ENCODE measurements at places on chromosomes 16 and 17. TPM values are rescaled to one million over a fixed set of nuclear protein-coding genes. Genes with fewer than 3 reads are reported as not detected.
A peak's percentile ranks its signal among the peaks of the same experiment; 100 is the strongest.

DNA sequence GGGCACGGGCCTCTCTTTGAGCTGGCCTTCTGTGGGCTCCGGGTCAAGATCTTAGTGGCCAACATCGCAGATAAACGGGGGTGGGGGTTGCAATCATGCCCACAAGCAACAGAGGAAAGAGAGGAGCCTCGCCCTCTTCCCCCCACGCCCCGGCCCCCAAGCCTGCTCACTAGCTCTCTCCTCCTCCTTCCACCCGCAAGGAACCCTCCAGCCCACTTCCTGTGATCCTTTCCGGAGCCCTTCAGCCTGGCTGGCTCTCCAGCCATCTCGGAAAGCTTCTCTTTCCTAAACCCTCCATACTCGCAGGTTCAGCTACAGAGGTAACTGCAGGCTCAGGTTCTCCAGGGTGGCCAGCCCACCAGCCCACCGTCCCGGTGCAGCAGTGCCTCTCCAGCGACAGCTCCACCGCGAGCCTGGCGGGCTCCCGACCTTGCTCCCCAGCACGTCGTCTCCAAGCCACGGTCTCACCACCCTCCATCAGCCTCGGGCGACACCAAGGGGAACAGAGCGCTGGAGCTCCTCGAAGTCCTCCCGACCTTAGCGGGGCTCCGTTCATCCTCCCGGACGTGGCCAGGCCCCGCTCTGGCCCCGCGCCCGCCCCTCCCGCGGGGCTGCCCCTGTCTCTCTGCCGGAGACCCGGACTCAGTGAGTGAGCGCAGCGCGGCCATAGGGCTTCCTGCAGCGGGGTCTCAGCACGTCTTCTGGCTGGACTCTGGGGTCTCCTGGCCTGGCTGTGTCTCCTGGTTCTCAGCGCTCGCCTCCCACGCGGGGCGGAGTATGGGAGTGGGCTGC is 12.9 kb upstream of the ODF4 start:
- H3K4me1 ChIP-seq: peaks cover 7% of the 10 kb centered on the region
- H3K36me3 ChIP-seq: no peaks in the 10 kb centered on the region
- DNase-seq: peak; percentile 74
- no peak overlapping the region for H3K27ac ChIP-seq
- H3K4me3 ChIP-seq: peak overlapping the region; percentile 64

DNA sequence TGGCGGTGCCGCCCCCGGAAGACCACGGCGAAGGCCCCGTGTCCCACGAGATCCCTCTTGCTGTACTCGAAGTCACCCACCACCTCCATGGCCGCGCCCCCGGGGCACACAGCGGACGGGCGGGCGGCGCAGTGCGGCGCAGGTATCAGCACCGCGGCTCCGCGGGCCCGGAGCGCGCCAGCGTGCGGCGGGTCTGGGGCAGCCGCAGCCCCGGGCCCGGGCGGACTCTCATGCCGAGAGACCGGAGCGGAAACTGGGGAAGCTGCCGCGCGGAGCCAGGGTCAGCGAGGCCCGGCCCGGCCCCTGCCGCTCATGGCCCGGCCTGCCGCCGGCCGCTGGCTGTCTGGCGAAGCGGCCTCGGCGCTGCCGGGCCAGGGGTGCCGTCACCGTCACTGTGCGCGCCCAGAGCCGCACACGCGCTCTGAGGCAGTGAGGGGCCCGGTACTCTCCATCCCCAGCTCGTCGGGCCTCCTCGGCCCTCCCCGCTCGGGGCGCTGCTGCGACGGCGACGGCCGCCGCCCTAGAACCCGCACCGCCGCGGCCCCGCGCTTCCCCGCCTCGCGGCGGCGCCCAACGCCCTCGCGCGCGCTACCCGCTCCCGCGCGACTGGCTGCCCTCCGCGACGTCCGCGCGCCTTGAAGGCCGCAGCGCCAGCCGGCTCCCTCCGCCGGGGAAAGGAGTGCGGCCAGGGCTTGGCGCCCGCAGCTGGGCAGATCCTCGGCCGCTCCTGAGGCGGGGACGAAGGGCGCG is at the start of gene ULK2:
TSS of gene ULK2 (minus strand) at position 608 of the 750 bp plus-strand sequence. CDS start at position 89, 519 bp downstream.
- DNase-seq: peak; percentile 80
- H3K27ac ChIP-seq: no peak within 1 kb of the TSS
- H3K36me3 ChIP-seq: no peaks in the 10 kb centered on the region
- H3K4me3 ChIP-seq: peak within 1 kb of the TSS; percentile 72

GRCh38 chr17:51461578-51462004 is 201.2 kb downstream of the UTP18 start:
- H3K4me1 ChIP-seq: no peaks in the 10 kb centered on the region
- peak; percentile 85 for DNase-seq
- H3K27me3 ChIP-seq: no peaks in the 10 kb centered on the region

- H3K4me1 ChIP-seq: no peaks in the 10 kb centered on the region
- DNase-seq: no peak
- H3K36me3 ChIP-seq: no peaks in the 10 kb centered on the region
- H3K27me3 ChIP-seq: no peaks in the 10 kb centered on the region
Measured at GRCh38 chr16:12111223-12111622, 134.7 kb downstream of the SNX29 start.

DNA sequence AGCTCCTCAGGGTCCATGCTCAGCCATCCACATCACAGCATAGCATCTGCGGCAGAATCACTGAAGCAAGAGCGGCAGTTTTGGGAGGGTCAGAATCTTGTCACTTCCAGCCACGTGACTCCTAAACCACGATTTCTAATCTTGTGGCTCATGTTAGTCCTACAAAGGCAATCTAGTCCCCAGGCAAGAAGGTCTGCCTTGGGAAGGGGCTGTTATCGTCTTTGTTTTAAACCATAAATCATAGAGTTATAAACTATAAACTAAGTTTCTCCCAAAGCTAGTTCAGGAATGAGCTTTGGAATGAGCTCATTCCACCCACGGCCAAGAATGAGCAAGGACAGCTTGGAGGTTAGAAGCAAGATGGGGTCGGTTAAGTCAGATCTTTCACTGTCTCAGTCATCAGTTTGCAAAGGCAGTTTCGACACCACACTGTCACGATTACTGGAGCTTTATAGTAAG is 20.8 kb upstream of the DNAH17 start:
- no peak for DNase-seq
- no peak overlapping the region for H3K4me3 ChIP-seq
- peaks cover 3% of the 10 kb centered on the region for H3K4me1 ChIP-seq
- H3K27ac ChIP-seq: no peak overlapping the region
- no peaks in the 10 kb centered on the region for H3K36me3 ChIP-seq

GRCh38 chr16:2898831-2899563 is 12.7 kb upstream of the FLYWCH1 start:
- H3K36me3 ChIP-seq: no peaks in the 10 kb centered on the region
- no peak overlapping the region for H3K27ac ChIP-seq
- DNase-seq: no peak
- H3K4me1 ChIP-seq: no peaks in the 10 kb centered on the region
- H3K4me3 ChIP-seq: no peak overlapping the region

DNA sequence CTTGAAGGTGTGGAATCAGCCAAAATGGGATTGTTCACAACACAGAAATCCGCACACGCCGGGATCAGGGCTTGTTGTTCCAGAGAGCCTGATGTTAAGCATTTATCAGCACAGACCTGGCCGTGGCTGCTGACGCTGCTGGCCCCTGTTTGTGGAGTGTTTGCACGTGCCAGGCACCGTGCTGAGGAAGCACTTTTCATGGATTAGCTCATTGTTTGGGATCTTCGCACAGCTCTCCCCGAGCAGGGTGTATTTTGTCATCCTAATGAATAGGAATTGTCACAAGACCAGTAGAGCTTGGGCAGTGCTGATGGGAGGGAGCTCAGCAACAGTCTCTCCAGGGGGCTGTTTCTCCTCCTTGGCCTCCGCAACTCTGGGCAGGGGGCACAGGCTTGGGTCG is 160.4 kb upstream of the PLCG2 start:
- H3K36me3 ChIP-seq: no peaks in the 10 kb centered on the region
- no peak overlapping the region for H3K4me3 ChIP-seq
- H3K4me1 ChIP-seq: no peaks in the 10 kb centered on the region
- DNase-seq: no peak
- H3K27me3 ChIP-seq: no peaks in the 10 kb centered on the region

DNA sequence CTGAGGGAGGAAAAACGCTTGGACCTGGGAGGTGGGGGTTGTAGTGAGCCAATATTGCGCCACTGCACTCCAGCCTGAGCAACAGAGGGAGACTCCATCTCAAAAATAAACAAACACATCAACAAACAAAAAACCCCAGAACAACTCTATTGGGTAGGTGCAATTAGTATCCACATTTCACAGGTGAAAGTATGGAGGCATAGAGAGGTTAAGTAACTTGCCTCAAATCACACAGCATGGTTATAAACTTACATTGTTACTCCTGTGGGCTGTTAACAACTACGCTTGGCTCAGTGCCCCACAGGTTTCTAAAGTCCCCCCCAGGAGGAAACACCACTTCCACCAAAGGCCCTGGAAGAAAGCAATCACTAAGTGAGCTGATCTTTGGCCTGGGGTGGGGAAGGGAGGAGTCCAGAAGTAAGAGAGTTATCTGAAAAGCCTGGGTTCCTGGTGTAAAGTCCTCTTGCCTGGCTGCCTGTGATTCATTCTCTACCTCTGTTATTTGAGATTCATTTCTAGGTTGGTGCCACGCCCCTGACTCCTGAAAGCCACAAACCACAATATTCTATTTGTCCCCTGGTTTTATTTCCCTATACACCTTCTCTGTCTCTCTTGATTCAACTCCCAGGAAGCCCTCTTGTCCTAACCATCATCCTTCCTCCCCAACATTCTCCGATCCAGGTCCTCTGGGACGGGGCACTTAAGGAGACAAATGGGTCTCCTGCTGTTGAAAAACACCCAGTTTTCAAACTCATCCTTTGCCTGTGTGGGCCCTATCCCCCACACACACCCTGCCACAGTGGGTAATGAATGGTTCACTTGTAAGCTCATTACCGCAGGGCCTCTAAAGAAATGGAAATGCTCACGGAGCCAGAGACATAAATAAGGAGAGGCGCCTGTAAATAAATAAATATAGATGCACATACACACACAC is 195.4 kb downstream of the XYLT1 start:
- no peak for DNase-seq
- H3K36me3 ChIP-seq: no peaks in the 10 kb centered on the region
- H3K27me3 ChIP-seq: no peaks in the 10 kb centered on the region
- H3K4me1 ChIP-seq: peaks cover 8% of the 10 kb centered on the region
- H3K4me3 ChIP-seq: no peak overlapping the region
- H3K27ac ChIP-seq: no peak overlapping the region

- peak overlapping the region; percentile 94 for H3K4me3 ChIP-seq
- H3K27me3 ChIP-seq: no peaks in the 10 kb centered on the region
- H3K36me3 ChIP-seq: peaks cover 10% of the 10 kb centered on the region
- DNase-seq: peak; percentile 81
- peak overlapping the region; percentile 55 for H3K27ac ChIP-seq
Measured at GRCh38 chr17:7404737-7405349, 946 bp upstream of the TMEM256 start.

GRCh38 chr17:36443777-36444176 is 42.7 kb upstream of the ZNHIT3 start:
- H3K4me1 ChIP-seq: no peaks in the 10 kb centered on the region
- no peaks in the 10 kb centered on the region for H3K36me3 ChIP-seq
- no peak overlapping the region for H3K4me3 ChIP-seq
- H3K27me3 ChIP-seq: no peaks in the 10 kb centered on the region
- no peak overlapping the region for H3K27ac ChIP-seq

DNA sequence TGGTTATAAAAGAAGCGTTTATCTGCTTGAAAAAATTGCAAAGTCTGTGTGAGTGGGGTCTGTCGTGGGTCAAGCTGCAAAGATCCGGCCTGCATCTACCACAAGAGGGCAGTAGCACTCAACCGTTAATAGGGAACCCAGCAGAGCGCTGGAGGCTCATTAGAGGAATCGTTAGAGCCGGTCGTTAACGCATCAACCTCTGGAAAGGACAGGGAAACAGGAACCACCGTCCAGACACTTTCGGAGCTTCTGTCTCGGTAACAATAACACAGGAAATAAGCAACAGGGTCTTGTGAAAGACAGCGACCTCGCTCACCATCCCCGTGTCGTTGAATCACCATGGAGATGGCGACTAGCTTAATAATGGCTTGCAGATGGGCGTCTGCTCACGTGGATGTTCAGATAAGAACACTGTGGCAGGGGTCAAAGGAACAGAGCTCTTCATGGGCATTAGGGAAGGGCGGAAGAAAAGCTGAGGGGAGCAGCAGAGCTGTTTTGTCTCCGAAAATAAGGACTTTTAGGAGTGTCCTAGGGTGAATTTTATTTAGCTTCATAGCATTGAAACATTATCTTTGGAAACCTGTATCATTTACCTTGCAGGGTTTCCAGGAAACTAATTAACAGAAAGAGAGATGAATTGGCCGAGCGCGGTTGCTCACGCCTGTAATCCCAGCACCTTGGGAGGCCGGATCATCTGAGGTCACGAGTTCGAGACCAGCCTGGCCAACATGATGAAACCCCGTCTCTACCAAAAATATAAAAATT is 11.9 kb upstream of the NSRP1 start:
- H3K27me3 ChIP-seq: no peaks in the 10 kb centered on the region
- no peak overlapping the region for H3K27ac ChIP-seq
- peak; percentile 56 for DNase-seq
- H3K36me3 ChIP-seq: no peaks in the 10 kb centered on the region
- H3K4me1 ChIP-seq: no peaks in the 10 kb centered on the region
- H3K4me3 ChIP-seq: peak overlapping the region; percentile 61

GRCh38 chr16:27179500-27180072 is 23.7 kb upstream of the KDM8 start:
- no peaks in the 10 kb centered on the region for H3K4me1 ChIP-seq
- no peak overlapping the region for H3K4me3 ChIP-seq
- no peak overlapping the region for H3K27ac ChIP-seq
- DNase-seq: peak; percentile 96

DNA sequence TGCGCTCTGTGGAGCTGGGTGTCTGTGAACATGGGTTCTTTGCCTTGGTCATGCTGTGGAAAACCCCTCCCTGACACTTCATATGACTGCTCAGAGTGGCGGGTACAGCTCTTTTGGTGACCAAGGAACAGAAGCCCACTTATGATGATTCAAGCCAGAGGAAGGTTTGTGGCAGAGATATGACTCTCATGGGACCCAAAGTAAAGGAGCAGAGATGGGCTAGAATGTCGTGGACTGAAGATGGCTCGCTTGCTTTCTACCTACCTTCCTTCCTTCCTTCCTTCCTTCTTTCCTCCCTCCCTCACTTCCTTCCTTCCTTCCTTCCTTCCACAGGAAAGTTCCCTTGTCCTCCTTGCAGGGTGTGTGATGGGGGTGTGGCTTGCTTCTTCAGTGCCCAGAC is 169.7 kb upstream of the IRX3 start:
- DNase-seq: no peak
- H3K27ac ChIP-seq: no peak overlapping the region
- H3K4me1 ChIP-seq: no peaks in the 10 kb centered on the region
- no peak overlapping the region for H3K4me3 ChIP-seq

- H3K4me3 ChIP-seq: no peak overlapping the region
- H3K27ac ChIP-seq: no peak overlapping the region
- peaks cover 7% of the 10 kb centered on the region for H3K4me1 ChIP-seq
Measured at GRCh38 chr17:29572691-29573557, 4.4 kb downstream of the TP53I13 start.

GRCh38 chr16:58459344-58460218 is 40.4 kb upstream of the NDRG4 start:
- no peak for DNase-seq
- H3K27ac ChIP-seq: no peak overlapping the region
- H3K4me1 ChIP-seq: no peaks in the 10 kb centered on the region
- peaks cover 16% of the 10 kb centered on the region for H3K27me3 ChIP-seq
- no peaks in the 10 kb centered on the region for H3K36me3 ChIP-seq
- no peak overlapping the region for H3K4me3 ChIP-seq

GRCh38 chr17:1039123-1039507 is 42.2 kb downstream of the TIMM22 start:
- peaks cover 11% of the 10 kb centered on the region for H3K4me1 ChIP-seq
- H3K36me3 ChIP-seq: no peaks in the 10 kb centered on the region
- no peak for DNase-seq

GRCh38 chr16:10250137-10250828 is 68.1 kb upstream of the GRIN2A start:
- H3K36me3 ChIP-seq: no peaks in the 10 kb centered on the region
- H3K27ac ChIP-seq: no peak overlapping the region
- H3K4me3 ChIP-seq: no peak overlapping the region
- no peaks in the 10 kb centered on the region for H3K4me1 ChIP-seq

The USP6 gene
- total RNA-seq: 0.25 TPM

The KRT222 gene
- 0.75 TPM for total RNA-seq

The NRN1L gene
- total RNA-seq: 4.9 TPM
